ENCODE measurements at places on chromosomes 1 and 21.

GRCh38 chr21:33197496-33197895 lies 32.2 kb upstream of the IFNAR2 start:
- DNase-seq = no peak

- DNase-seq = no peak
Observed at GRCh38 chr21:44720170-44720569, 8.8 kb upstream of the TSPEAR start.

GRCh38 chr1:204321665-204322064 lies 38.1 kb downstream of the PLEKHA6 start:
- DNase-seq = no peak

GRCh38 chr1:199404191-199404590 lies 623.3 kb upstream of the NR5A2 start:
- DNase-seq = no peak

GRCh38 chr1:225995919-225996864 lies 3.0 kb downstream of the SDE2 start:
- DNase-seq = no peak

DNA sequence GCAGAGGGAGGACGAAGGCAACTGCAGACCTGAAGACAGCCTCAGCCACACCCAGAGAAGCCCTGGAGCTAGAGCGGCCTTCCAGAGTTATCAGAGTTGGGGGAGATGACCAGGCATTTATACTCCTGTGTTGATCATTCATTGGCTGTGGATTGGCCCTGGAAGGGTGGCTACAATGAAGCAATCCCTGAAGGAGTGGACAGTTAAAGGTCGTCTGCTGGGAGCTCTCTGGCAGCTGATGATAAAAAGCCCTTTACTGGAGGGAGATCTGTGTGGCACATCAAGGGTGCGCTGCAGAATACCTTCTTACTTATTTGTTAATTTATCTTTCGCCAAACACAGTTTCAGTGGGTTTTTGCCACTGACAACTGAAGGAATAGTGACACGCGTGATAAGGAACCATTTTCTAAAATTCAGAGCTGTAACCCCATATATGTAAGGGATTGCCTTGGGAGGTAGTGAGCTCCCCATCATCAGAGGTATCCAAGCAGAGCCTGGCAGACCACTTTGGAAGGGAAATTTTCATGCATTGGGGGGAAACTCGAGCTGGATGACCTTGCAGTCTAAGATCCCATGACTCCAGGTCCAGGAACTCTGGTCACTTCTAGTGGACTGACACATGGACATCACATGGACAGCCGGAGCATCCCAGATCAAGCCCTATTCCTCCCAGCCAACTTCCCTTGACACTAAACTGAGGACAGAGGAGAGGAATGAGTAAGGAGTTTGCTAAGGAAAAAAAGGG lies 126.4 kb upstream of the GADD45A start:
- DNase-seq = no peak

DNA sequence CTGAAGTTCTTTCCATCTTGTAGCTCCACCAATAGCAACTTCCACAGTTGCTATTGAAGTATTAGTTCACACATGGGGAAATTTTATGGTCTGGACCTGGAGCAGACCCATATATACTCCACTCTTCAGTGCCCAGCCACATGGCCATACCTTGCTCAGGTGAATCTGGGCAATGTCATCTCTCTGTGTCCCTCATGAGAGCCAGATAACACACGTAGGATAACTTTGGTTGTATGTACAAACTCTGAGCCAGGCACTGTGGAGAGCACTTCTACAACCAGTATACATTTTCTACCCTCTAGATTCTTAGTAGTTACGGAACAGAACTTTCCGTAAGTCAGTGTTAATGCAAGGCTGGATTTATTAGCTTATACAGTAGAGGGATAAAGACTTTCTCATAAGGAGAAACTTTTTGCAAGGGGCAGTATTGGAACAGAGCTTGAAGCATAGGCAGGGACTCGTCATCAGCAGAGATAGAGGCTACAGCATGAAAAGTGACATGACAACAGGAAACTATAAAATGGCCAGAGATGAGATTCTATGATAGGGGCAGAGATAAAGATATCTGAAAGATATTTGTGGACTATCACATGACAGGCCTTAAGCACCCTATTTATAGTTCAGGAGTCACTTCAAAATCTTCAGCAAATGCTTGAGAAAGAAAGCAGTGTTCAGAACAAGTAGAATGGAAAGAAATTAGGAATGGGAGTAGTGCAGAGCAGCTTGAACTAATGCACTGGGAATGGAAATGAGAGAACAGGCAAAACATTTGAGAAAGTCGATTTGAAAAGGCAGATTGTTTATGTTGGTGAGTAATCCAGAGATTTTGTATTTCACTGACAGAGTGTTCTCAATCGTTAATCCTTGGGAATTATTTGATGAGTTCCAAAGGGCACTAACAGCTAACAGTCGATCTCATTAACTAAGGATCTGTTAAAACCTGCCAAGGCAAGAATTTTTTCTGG lies 481.8 kb downstream of the USP25 start:
- no peak for DNase-seq

DNA sequence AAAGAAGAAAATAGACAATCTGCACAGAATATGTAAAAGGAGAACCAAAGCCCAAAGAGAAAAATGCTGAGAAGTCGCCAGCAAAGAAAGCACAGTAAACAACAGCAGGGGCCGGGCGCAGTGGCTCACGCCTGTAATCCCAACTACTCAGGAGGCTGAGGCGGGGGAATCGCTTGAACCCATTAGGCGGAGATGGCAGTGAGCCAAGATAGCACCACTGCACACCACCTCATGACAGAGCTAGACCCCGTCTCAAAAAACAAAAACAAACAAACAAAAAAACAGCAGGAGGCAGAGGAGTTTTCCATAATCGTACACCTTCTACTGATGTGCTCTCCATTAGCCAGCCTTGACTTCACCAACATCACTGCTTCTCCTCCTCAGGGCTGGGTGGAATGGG lies 153.2 kb downstream of the LYPLAL1 start:
- DNase-seq = no peak

Measured in GM20000 (cell line).